H1 (cell line): ENCODE measurements at places on chromosomes 2 and 18.
A peak's percentile ranks its signal among the peaks of the same experiment; 100 is the strongest.

DNA sequence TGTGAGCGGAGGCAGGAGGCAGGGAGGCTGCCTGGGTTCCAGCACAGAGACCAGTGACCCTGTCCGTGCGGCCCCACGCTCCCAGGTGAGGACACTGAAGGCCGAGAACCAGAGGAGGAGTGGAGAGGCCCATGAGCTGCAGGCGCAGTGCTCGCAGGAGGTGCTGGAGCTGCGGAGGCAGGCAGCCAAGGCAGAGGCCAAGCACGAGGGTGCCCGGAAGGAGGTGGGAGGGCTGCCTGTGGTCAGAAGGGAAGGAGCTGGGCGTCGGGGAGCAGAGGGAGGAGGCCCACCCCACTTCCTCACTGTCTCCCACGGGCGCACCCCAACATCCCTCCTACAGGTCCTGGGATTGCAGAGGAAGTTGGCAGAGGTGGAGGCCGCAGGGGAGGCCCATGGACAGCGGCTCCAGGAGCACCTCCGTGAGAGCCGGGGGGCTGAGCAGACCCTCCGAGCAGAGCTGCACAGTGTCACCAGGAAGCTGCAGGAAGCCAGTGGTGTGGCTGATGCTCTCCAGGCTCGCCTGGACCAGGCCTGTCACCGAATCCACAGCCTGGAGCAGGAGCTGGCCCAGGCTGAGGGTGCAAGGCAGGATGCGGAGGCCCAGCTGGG, 33.0 kb upstream of the SNED1 start:
- no peak for DNase-seq

DNA sequence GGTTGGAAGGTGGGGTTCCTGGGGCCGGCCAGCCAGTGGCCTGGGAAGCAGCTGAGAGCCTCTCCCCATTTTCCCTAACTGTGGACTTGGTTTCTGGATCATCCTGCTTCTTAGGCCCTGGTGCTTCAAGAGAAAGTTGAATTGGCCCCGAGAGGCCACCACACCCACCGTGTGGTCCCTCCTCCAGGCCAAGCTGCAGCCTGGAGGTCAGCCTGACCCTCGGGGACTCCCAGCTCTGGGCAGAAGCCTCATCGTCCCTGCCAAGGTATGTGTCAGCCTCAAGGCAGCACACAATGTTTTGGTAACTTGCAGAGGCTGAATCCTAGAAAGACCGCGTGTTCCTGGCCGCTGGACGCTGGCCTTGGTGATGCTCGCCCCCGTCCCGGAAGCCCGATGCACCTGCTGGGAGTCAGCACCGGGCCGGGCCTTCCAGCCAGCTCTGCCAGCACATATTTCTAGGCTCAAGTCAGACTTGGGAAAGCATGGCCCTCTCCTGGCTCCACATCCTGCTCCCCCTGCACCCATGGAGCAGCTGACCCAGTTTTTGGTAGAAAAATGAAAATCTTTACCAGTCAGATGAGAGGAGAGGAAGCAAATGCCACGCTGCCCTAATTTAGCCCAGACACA, 72.6 kb downstream of the ACTR2 start:
- DNase-seq: no peak

DNA sequence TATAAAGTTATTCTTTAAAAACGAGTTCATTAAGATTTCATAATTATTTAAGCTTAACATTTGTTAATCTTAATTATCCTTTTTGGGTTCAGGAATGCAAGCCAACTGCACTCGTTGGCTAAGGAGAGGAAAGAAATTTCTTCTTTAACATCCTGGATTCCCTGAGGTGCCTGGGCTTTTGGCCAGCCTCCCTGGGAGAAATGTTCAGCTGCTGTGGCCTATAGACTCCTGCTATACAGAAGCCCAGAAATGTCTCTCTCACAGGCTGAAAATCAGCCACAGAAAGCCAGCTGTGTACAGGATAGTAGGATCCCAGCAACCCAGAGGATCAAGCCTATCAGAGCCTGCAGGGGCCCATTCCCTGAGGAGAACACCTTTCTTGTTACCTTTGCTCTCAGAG, 430.3 kb downstream of the XIRP2 start:
- DNase-seq: no peak

GRCh38 chr2:9095226-9095625, 91.7 kb upstream of the MBOAT2 start:
- no peak for DNase-seq

- no peak for DNase-seq
Measured at GRCh38 chr2:10473121-10473756, 25.1 kb upstream of the ODC1 start.

DNA sequence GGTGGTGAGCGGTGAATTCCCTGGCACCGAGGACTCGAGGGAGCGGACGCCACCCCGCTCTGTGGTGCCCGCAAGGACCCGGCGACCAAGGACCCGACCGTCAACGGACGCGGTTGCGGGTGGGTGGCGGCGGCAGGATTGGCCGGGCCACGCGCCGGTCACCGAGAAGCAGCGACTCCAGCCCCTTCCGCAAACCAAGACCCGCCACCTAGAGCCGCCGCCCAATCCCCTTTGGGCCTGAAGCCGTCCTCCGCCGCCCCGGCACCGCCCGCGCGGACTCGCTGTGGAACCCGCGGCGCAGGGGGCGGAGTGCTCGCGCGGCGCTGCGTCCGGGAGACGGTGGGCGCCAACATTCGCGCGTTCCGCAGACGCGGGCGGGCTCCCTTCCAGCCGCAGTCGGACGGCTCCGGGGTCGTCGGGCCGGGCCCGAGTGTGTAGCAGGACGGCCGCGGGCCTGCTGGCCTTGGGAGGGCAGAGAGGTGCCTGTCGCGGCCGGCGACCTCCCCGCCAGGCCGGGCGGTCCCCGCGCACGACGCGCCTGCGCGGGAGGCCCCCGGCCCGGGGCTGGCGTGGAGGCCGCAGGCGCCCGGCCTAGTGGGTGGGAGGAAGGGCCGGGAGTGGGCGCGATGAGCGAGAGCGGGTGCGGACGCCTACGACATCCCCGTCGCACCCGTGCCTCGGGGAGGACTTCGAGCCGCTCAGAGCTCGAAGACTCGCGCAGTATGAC, at the start of the genes FAM228B and PFN4:
Gene FAM228B (plus strand): TSS at position 275 of the 727 bp plus-strand sequence. CDS start 893 bp downstream, outside the sequence.
Gene PFN4 (minus strand): TSS at position 140 of the 727 bp plus-strand sequence. CDS start 799 bp downstream, outside the sequence.
- DNase-seq: peak; percentile 84

GRCh38 chr2:132871831-132872230, 201.8 kb upstream of the LYPD1 start:
- DNase-seq: no peak

- no peak for DNase-seq
Measured at GRCh38 chr18:36372903-36373311, 75.4 kb downstream of the FHOD3 start.

DNA sequence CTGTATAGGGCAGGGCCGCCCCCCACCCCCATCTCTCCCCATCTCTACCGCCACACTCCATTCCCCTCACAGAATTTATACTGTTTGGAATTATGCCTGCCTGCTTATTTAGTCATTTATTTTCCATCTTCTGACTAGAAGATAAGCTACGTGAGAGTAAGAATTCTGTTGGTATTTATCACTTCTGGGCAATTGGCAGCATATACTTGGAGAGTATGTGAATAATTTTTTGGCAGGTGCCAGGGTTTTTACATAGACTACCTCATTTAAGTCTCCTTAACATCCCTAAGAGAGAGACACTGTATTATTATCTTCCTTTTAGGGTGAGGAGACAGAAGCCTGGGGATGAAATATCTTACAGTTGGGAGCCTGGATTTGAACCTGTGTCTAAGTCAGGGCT, 45.0 kb downstream of the SLC4A1AP start:
- no peak for DNase-seq

DNA sequence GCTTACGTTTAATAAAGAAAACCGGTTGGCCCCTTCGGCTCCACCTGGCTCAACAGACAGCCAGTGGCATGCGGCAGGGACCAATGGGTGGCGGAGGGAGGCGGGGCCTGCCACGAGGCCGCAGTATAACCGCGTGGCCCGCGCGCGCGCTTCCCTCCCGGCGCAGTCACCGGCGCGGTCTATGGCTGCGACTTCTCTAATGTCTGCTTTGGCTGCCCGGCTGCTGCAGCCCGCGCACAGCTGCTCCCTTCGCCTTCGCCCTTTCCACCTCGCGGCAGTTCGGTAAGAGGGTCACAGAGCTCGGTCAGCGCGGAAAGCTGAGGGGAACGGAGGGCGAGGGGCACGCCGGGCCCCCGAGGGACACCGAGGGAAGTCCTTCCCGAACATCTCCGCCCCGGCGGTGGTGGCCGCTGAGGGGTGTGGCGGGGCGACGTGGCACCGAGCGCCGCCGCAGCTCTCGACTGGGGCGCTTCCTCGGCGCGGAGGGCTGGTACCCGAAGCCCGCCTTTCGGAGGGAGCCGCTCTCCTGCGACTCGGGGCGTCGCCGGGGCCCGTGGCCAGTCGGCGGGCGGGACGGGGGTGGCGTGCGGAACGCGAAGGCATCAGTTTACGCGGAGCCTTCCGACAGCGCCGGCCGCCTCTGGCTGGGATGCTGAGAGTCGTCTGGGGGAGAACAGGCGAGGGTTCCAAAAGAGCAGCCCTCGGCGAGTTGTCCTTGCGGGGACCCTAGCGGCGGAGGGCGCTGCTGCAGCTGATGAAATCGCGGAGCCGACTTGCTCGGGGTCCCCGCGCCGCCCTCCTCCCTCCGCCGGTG, at the start of gene MTHFD2:
Gene MTHFD2 (plus strand): TSS at position 155 of the 814 bp plus-strand sequence. CDS start 27 bp downstream, at position 182.
- peak; percentile 95 for DNase-seq

GRCh38 chr2:12990523-12990922, 273.8 kb downstream of the TRIB2 start:
- DNase-seq: no peak

DNA sequence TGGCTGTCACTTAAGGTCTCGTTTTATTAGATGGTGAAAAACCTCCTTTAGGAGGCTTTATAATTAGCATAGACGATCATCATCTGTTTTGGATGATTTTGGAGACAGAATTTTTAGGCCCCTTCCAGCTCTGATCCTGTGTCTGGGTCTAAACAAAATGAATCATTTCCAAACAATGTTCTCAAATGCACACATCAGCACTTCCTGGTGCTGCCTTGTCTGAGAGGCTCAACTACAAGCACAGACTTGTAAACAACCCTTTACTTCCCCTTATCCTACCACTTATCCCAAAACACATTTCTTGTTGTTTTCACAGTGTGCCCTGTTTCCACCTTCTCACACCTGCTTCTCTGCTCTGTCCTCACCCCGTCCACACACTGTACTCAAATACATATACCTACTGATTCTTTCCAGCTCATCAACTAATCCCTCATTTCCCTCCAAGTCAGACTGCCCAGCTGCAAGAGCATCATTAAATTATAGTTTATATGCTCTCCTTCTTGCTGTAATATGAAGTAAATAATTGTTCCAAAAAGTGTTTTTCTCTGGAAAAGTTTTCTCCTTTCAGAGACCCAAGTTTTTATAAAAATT, 71.2 kb upstream of the COL3A1 start:
- no peak for DNase-seq

GRCh38 chr18:62900132-62900883, 185.0 kb downstream of the PHLPP1 start:
- no peak for DNase-seq

DNA sequence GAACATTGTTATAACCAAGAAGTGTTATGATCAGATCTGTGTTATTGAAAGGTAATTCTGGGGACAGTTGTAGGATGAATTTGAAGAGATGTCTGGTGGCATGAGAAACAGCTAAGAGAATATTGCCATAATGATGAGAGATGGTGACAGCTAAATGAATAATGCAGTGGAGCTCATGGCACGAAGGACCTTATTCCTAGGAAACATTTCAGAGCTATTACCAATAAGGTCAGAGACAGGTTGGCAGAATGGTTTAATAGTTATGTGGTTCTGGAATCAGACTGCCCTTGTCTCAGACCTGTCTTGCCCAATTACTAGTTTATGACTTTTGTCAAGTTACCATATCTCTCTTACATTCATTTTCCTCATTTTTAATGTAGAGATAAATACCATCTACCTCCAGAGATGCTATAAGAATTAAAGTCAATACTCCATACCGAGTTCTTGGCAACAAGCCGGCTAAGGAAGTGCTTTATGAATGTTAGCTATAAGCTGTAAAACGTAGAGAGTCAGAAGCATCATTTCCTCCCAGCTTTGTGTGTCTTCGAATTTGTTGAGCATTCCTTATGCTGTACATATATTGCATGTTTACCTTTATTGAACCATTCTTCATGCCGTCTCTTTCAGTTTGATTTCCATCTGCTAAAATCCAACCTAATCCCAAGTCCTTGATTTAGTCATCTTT, 73.6 kb upstream of the COL5A2 start:
- DNase-seq: no peak

GRCh38 chr18:44826418-44827259, 146.0 kb downstream of the SETBP1 start:
- DNase-seq: no peak

GRCh38 chr2:38187541-38188011, 111.6 kb upstream of the CYP1B1 start:
- no peak for DNase-seq

GRCh38 chr2:15708865-15709820, 117.5 kb downstream of the DDX1 start:
- no peak for DNase-seq

DNA sequence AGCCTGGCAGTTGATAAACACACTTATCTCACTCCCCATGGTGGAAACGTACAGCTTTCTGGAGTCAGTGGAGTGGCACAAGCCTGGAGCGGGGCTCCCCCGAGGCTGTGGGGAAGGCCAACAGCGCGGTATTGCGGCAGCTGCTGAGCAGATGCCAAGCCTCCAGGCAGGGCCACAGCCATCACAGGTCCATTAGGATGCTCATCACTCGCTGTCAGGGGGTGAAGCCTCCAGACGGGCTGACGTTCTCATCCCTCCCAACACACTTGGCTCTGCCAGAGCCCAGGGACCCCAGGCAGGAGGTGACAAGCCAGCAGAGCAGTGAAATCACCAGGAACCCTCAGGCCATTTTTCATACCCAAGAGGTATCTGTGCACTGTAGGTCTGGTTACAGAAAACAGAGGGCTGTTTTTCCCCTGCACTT, 529.2 kb upstream of the KLHL29 start:
- DNase-seq: no peak

- DNase-seq: no peak
Measured at GRCh38 chr18:49850636-49851035, 37.3 kb upstream of the ACAA2 start.

DNA sequence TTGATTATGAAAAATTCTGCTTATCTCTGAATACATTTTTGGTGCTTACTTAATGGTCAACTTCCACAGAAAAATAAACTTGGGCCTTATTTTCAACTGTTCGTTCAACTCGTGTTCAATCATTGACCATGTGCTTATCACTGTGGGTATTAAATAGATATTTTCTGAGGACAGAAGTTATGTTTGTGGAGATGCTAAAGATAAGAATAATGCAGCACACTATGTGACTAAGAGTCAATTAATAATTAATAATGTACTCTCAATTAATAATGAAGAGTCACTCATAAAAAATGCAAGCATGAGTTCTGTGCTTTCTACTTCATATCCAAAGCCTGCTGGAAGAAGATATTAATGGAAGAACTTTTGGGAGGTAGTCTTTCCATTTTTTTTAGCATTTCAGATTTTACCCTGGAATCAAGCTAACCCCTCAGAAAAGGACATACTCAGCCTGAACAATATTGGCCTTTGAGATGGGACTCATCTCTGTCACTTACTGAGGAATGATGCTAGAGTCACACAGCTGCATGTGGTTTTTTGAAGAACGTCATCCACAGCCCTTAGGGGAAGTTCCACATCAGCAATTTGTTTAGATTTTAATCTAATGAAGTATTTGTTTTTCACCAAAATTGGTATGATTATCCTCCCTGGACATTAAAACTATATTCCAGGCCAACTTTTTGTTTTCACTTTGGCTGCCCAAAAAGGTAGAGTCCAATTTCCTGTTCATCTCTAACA, 191.9 kb upstream of the CRIM1 start:
- DNase-seq: no peak
